ENCODE measurements at places on chromosomes 4 and X.

DNA sequence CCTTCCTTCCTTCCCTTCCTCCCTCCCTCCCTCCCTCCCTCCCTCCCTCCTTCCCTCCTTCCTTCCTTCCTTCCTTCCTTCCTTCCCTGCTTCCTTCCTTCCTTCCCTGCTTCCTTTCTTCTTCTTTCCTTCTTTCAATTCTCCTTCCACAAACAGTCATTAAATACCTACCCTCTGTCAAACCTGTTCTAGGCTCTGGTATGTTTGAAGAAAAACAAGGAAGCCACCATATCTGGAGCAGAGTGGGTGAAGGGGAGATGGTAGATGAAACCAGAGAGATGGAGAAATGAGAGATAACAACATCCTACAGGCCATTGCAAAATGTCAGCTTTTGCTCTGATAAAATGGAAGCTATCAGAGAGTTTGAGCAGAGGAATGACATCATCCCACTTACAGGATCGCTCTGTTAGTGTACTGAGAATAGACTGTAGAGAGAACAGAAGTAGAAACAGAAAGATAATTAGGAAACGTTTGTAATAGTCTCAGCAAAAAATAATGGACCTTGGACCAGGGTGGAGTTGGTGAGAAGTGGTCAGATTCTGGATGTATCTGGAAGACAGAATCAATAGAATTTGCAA, 334.0 kb downstream of the STIM2 start:
- no peak for DNase-seq

- no peak for DNase-seq
These were observed 186.1 kb downstream of the ENOX2 start for GRCh38 chrX:130716781-130717413.

- DNase-seq: no peak
These were observed 54.8 kb upstream of the DCLK2 start for GRCh38 chr4:150023489-150023888.

GRCh38 chr4:16588651-16589050, 309.8 kb downstream of the LDB2 start:
- no peak for DNase-seq

DNA sequence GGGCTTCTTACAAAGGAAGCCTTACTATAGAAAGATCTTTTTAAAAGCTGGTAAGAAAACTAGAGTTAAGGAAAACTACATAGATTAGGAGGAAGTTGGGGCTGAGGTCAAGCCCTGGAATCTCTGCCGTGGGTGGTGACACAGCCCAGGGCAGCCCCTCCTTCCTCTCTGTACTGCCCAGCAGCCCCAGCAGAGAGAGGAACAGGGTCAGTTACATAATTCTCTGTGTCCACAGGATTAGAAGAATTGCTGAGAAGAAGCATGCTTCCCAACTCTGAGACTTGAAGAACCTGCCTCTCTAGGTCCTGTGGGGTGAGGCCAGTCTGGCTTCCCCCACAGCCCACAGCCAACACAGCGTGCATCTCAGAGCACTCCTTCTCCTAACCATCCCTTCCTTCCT, 9.2 kb upstream of the ABLIM2 start:
- no peak for DNase-seq

DNA sequence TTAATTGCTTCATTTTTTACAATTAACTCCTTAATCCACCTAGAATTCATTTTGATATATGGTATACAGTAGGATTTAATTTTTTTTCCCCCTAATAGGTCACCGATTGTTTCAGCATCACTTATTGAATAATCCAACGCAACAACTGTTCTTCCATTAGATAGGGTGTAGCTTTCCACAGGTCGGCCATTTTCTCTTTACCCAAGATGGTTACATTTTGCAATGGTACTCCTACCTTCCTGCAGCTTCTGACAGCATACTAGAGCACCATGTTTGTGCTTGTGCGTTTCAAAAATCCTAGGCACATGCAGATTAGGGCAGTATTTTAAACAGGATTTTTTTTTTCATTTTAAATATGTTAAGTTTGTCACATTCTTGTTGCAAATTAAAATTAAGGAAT, 2.3 kb downstream of the LINC00632 start:
- no peak for DNase-seq

All from T-cell (primary cell).